Upper lobe of left lung (tissue), 6 donors: ENCODE measurements at places on chromosomes 12 and 14. TPM values are rescaled to one million over a fixed set of nuclear protein-coding genes. Genes with fewer than 3 reads are reported as not detected.
A peak's percentile ranks its signal among the peaks of the same experiment; 100 is the strongest.

GRCh38 chr12:92608151-92609091 is 94.4 kb upstream of the PLEKHG7 start:
- no peak for DNase-seq

DNA sequence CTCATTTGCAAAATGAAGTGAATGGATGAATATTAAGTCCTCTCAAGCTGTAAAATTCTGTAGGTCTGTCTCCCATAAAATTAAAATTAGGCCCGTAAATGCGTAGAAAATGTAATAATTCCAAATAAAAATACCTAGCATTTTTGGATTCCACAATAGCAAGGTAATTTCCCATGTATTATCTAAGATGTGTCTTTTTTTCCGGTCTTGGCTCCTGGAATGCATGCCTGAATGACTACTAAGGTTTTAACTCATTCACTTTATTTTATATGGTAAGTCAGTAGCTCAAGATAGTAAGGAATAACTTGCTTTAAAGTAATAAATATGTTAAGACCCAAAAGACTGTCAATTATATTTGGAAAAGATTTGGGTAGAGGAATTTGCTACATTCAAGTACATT is 11.1 kb downstream of the TXNRD1 start:
- no peak for DNase-seq

GRCh38 chr12:50344775-50345174 is 51.6 kb downstream of the FAM186A start:
- DNase-seq: no peak

DNA sequence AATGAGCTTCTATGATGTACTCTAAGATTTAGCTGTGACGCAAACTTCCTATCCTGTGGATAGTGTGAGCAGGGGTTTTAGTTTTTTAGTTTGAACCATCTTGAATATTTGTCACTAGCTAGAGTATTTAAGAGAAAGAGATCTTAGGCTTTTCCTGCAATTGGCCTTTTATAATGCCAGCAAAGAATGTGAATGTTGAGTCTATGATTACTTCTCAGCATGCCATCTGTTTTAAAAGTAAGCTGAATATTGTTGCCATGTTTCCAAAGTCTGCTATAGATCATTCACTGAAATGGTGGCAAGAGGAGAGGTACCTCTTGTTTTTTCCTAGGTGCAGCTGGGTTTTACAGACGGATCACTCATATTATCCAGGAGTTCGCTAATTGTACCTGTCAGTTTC is 1783.6 kb upstream of the FLRT2 start:
- no peak for DNase-seq

DNA sequence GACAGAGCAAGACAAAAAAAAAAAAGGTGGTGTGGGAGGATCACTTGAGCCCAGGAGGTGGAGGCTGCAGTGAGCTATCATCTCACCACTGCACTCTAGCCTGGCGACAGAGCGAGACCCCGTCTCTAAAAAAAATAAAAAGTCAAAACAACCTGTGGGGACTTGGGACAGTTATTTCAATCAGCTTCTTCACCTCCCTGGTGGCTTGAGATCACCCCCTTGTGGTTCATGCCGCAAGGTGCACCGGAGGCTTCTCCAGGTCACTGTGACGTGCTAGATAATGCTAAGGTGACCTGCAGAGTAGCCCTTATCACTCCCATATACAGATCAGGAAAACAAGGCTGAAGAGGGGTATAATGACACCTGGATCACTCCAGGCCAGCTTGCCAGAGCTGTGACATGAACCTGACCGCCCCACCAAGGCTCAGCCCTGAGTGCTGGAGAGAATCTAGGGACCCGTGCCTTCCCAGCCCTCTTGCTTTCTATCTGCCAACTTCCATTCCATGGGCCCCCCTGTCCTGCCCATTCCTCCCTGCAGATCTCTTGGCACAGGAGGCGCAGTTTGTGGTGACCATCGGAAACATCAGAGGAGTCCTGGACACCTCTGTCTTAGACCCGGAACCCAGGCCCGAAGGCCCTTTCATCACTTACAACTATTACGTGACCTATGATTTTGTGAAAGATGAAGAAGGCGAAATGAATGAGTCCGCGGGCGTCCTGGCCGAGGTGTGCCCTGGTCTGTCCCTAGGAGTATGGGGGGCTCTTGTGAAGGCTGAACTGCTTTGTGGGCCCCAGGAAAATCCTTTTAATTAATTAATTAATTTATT is 8.1 kb downstream of the LRRC43 start:
- DNase-seq: no peak

- no peak for DNase-seq
Measured at GRCh38 chr14:86430853-86431252, 900.9 kb downstream of the FLRT2 start.

- peak; percentile 84 for DNase-seq
Measured at GRCh38 chr12:122067966-122068365, 10.6 kb upstream of the MLXIP start.

GRCh38 chr12:123712780-123713319 is 697 bp downstream of the ATP6V0A2 start:
- DNase-seq: no peak

- DNase-seq: no peak
Measured at GRCh38 chr14:61555056-61555838, 140.1 kb upstream of the HIF1A start.

GRCh38 chr14:95387826-95388445 is 68.2 kb upstream of the CLMN start:
- DNase-seq: no peak

DNA sequence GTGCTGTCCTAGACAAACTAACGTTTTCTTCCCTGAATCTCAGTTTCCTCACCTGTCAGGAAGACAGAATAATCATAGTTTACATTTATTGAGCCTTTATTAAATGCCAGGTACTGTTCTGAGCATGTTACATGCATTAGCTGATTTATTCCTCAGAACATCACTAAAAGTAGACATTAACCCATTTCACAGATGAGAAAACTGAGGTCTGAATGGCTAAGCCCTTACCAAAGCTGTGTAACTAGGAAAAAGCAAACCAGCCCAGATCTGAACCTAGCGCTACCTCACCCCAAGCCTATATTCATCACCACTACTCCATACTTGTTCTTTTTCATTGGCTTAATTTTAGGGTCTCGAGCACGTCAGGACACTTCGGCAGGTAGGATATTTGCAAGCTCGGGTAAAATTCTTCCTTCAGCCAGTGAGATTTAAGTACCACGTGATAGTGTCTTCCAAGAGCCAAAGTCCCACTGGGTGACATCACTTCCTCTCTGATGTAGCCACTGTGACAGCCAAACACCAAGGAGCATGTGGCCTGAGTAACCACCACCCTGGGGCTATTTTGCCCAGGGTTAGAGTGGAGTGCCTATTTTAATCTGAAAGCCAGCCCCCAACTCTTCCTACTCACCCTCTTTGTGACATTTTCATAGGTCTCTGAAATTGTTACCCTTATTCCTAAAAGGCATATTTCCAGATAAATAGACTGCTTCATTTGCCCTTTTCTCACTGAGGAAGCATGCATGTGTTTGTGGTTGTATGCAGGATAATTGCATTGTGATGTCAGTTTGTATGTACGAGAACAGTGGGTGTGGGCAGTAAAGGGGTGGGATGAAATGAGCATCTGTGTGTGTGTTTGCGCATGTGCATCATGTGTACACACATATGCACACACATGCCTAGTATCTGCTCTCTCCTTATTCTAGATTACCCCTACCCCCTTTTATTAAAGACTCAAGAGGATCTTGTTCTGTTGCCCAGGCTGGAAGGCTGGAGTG is 62.2 kb upstream of the WSCD2 start:
- no peak for DNase-seq

- DNase-seq: no peak
Measured at GRCh38 chr12:54164387-54165145, 24.2 kb downstream of the SMUG1 start.

DNA sequence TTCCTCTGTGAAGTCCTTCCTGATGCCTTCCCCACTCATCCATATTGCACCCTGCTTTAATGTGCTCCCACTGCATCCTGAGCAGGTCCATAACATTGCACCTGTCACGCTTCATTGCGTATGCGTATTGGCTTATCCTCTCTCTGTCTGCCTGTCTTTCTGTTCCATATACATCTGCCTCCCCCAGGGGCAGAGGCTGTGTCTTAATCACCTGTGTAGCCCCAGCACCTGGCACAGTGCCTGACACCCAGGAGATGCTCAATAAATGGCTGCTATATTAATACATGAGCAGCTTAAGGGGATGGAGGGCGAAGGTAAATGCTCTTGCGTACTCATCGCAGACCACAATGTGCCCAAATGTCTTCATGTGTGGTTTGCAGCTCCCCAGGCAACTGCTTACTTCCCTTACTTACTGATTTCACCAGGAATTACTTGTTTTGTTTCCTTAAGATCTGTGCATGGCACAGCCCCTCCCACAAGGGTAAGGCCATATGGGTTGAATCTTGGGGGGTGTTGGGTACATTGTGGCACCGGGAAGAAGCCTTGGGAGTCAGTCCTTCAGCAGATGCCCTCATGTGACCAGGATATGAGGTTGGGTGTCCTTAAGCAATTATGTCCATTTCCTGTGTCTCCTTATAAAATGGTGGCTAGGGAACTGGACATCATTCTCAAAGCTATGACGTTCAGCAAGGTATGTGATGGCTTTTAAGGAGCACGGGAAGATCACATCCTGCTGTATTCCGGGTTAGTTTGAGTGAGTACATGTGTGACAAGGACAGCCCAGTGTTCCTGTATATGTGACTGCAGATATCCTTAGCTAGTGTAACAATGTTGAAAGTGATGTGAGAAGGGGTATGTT is 848 bp upstream of the CPNE6 start:
- DNase-seq: no peak

- DNase-seq: peak; percentile 94
Measured at GRCh38 chr14:104723651-104724406, at the start of gene ADSS1. TSS of gene ADSS1 (plus strand) at chr14:104724229. CDS start at chr14:104724271, 42 bp downstream.

DNA sequence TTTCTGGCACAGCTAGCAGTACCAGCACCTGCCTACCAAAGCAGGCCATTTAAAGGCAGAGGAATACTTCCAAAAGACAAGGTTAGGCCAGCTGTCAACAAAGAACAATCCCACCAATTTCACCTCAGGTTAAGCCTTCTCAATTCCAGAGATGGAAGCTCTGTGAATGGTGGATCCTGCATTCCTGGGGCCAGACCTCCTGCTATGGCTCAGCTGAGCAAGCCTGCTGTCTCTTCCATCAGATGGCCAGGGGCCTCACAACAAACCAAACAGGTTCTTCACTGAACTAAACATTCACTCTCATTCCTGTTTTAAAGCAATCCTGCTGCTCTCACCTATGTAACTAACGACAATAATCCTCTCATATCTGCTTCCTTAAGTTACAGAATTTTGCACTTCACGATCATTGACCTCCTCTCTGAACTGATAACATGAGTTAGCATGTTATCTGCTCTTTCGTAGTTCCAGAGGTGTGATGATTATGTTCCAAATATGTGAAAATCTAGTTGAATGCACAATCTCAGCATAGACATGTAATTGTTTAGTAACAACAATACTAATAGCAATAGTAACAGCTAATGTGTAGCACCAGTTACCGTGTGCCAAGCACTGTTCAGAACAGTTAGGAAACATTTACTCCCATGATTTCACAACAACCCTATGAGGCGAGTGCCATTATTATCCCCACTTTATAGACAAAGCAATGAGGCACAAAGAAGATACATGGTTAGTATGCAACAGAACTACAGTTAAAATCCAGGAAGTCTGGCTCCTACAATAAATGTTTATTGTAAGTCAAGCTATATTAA is 73.2 kb downstream of the SLC2A13 start:
- no peak for DNase-seq

DNA sequence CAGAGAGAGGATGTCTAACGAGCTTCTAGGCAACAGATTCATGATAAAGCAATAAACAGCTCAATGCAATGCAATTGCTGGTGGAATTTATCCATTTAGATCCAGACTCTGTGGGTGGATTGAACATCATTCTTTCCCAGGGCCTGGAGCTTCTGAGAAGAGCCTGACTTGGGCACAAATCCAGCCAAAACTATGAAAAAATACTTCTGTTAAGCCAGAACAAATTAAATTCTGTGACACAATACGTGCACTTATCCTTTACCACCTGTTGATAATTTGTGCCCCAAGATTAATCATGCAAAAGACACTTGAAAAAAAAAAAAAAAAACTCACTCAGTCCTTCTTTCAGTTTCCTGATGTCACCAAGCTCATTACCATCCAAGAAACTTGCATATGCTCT is 446.0 kb upstream of the DCN start:
- DNase-seq: no peak

- no peak for DNase-seq
Measured at GRCh38 chr12:71447691-71448132, 8.1 kb downstream of the LGR5 start.

DNA sequence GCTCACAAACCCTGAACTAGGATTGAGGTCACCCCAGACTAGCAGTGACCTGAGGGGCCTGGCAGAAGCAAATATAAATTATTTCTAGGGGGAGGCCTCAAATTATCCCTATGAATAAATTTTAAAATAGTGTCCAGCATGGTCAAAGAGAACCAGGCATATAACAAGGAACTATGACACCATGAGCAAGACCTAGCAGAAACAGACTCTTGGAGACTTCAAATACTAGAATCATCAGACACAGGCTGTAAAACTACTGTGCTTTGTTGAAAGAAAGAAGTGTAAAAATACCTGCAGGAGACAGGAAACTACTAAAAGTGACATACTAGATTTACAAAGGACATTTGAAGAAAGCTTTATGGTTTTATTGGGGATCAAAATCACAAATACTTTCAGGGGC is 3.2 kb upstream of the BCL7A start:
- no peak for DNase-seq

DNA sequence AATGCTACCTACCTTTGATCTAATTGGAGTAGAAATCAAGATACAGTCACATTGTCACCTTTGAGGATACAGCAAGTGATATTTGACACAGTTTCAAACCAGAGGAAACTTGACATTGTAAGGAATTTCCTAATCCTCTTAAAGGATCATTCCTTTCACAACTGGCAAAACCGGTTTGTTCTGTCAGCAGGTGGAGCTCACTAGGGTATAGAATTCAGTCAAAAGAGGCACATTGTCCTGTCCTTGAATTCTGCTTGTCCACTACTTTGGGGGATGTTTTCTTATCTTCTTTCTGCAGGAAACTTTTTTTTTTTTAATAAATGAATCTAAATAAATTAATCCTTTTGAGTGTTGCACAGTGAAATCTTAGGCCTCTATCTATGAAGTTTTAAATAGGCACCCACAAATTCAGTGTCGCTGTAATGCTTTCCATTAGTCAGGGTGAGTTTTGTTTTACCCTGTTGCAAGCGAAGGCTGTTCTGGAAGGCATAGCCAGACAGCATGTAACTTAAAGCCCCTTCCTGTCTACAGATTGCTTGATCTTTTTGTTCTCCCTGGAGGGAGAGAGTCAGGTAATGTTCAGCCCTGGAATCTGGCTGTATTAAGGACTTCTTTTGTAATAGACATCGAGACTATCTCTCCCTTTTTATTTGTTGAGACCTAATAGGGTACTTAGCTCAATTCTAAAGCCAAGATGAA is 285.0 kb upstream of the RGS6 start:
- DNase-seq: no peak

GRCh38 chr12:133080026-133080367 is 726 bp upstream of the ZNF140 start:
- no peak for DNase-seq

GUCY2C gene
- total RNA-seq: not detected

FOXM1 gene
- total RNA-seq: 2.3 TPM

POTEG gene
- not detected for total RNA-seq

TAS2R42 gene
- not detected for total RNA-seq

TBPL2 gene
- total RNA-seq: not detected

ZNF891 gene
- total RNA-seq: 1.7 TPM

SALL2 gene
- total RNA-seq: 6.4 TPM

PTPN21 gene
- total RNA-seq: 48.6 TPM

TSPAN19 gene
- total RNA-seq: 21.0 TPM

KRT79 gene
- 1.0 TPM for total RNA-seq

PCNX1 gene
- 98.5 TPM for total RNA-seq

PTPRO gene
- 3.6 TPM for total RNA-seq
